ENCODE measurements at places on chromosomes 7 and 10. TPM values are rescaled to one million over a fixed set of nuclear protein-coding genes. Genes with fewer than 3 reads are reported as not detected.

OR6V1 gene
- total RNA-seq: not detected

HOXA5 gene
- 16.1 TPM for total RNA-seq

RAB19 gene
- 5.1 TPM for total RNA-seq

MBL2 gene
- total RNA-seq: not detected

SPACDR gene
- 0.41 TPM for total RNA-seq

AS3MT gene
- total RNA-seq: 1.5 TPM

NEURL1 gene
- total RNA-seq: 0.76 TPM

SPDYE9 gene
- total RNA-seq: not detected

SFRP5 gene
- total RNA-seq: 0.24 TPM

CEP41 gene
- 16.0 TPM for total RNA-seq

TMEM72 gene
- total RNA-seq: 0.23 TPM

Measured in left lung (tissue), 14 donors.